Hypothalamus (tissue), 51 donors: ENCODE measurements at places on chromosomes 7 and 10.
A peak's percentile ranks its signal among the peaks of the same experiment; 100 is the strongest.

- DNase-seq = no peak
These were observed 10.2 kb downstream of the CLIP2 start for GRCh38 chr7:74299401-74299800.

DNA sequence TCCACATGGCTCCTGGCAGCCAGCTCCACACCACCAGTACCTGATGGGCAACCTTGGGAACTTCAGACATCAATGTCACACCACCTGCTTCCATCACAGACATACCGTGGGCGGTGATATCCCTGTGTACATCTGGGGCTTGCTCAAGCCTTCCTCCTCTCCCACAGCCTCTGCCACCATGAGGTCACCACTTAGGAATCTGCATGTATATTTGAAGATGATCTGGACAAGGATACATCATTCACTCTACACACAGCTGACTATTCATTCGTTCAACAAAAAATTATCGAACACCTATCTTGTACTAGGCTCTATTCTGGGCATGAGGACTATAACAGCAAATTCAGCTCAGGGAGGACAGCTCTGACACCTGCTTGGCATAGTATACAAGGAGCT, 6.8 kb downstream of the DLG5 start:
- no peak for DNase-seq

DNA sequence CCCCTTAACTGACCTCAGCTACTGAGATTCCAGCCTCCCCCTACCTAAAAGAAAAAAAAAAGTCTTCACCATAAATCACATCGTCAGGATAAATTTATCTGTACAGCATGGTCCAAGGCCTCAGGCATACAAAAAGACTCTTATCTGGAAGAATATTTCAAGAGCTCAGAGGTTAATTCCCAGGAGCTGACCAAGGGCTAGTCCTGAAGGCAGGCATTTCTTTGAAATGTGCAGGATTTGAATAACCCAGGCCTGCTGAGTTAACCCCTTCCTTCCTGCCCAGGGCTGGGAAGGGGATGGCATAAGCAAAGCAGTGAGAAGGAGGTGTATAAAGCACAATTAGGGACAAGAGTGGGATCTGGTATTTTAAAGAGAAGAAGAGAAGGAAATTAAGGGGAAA, 111.2 kb downstream of the RNLS start:
- no peak for DNase-seq

- DNase-seq = no peak
These were observed 328.6 kb upstream of the HGF start for GRCh38 chr7:82098414-82098813.

GRCh38 chr10:77187376-77187999, 450.1 kb downstream of the KCNMA1 start:
- no peak for DNase-seq

GRCh38 chr10:125062914-125063230, 97.5 kb downstream of the CTBP2 start:
- DNase-seq = peak; percentile 12

DNA sequence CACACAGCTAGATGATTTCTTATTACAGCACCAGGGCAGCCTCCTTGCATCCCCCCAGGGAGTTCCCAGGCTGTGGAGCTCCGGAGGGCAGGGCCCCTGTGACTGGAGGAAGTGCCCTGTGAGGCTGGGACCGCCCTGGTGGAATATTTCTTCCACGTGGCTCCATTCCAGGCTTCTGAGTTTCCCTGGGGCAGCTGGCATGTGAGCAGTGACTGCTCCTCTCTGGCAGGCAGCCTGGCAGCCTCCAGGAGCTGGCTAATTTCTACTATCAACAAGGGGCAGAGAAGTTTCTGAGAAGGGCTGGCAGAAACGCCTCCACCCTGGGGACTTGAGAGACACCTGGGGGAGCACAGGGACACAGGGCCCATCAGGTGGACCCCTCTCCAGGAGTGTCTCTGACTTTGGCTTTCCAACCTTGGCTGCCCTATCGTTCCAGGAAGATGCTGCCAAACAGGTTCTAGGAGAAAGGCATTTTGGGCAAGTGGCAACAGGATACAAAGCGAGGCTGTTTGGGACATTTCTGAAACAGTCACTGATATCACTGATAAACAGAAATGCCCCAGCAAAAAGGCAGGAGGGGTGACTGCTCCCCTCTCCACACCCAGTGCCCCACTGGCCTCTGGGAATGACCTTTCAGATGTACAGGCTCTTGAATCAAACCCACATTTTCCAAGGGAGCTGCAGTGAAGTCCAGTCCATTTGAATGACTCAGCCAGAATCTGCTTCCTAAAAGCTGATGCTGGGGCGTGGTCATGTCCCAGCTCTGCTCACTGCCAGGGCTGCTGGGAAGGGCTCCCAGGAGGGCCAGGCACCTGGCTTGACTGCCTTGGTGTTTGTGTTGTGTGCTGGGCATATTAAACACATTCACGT, 16.1 kb downstream of the MYOF start:
- no peak for DNase-seq

GRCh38 chr7:42457663-42458062, 220.7 kb upstream of the GLI3 start:
- DNase-seq = no peak

- no peak for DNase-seq
These were observed 139.9 kb downstream of the ARL4A start for GRCh38 chr7:12827219-12827821.

DNA sequence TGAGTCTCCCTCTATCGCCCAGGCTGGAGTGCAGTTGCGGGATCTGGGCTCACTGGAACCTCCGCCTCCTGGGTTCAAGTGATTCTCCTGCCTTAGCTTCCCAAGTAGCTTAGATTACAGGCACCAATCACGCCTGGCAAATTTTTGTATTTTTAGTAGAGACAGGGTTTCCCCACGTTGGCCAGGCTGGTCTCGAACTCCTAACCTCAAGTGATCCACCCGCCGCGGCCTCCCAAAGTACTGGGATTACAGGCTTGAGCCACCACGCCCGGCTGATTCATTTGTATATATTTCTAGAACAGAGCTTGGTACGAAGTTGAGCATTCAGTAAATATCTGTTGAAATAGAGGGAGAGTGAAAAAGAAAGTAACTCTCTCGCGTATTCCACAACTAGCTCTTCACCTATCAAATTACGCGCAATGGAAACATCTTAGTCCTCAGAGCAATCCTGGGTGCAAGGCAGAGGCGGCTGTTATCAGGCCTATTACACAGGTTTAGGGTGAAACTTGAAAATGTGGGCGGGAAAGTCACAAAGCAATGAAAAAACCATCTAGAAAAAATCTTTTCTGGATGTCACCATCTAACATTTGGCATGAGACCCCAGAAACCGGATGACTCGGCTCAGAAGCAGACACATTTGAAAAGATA, 707 bp upstream of the GHITM start:
- DNase-seq = no peak

GRCh38 chr7:49001610-49002033, 77.3 kb downstream of the CDC14C start:
- DNase-seq = no peak

DNA sequence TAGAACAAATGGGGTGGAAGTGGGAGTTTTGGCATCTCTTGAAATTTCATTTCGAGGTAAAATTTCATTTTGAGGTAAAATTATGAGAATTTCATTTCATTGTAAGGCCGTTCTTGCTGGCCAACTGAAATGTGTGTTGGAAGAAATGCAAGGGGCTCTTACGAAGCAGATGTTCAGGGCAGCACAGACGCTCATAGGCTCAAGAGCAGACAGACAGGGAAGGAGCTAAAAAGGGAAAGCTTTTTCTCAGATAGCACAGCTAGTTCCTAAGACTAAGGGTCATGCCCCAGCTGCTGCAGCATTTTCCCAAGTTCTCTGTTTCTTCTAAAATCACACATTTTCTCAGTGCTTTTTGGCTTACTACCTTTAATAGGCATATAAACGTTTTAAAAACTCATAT, 65.1 kb upstream of the SFMBT2 start:
- no peak for DNase-seq

- DNase-seq = no peak
These were observed 74.2 kb downstream of the FAS start for GRCh38 chr10:89064748-89065147.

GRCh38 chr7:117718116-117718835, 155.0 kb downstream of the CTTNBP2 start:
- no peak for DNase-seq

DNA sequence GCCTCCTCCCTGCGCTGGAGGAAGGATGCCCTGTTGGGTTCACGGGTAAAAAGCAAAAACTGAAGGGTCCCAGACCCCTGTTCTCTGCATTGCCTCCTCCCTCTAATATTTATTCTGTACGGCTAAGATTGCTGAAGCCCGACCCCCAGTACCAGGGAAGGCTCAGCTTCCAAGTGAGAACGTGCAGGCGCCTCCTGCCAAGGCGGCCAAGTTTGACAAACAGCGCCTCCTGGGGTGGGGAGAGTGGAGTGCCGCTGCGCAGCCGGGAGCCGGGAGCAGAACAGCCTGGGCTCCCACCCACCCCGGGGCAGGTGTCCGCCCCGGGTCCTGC, 4.7 kb upstream of the EBF3 start:
- DNase-seq = no peak

DNA sequence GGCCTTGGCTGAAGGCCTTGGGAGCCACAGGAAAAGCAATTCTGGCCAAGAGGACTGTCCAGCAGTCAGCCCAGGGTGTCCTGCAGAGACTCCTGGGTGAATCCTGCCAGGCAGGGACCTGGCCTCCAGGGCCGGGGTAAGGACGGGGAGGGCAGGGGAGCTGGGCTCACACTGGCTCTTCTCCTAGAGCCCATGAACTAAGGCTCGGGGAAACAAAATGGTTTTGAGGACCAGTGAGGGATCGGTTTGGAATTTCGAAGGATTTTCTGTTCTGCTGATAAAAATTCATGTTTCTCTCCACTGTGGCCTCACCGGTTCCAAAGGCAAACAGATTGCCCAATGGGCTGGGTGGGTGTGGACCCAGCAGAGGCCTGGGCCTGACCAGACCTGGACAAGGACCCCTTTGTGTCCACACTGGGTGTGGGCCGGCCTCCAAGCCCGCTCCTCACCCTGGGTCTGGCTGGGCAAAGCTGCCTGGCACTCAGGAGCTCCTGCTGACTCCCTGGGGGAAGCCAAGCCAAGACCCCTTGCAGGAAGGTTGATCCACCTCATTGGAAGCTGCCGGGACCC, 27.3 kb downstream of the FAM20C start:
- no peak for DNase-seq

- DNase-seq = no peak
These were observed 5.2 kb downstream of the ANKRD1 start for GRCh38 chr10:90915766-90916075.

- DNase-seq = no peak
These were observed 592 bp upstream of the PIK3CG start for GRCh38 chr7:106864298-106865081.

GRCh38 chr10:104037261-104037951, 48.3 kb downstream of the COL17A1 start:
- no peak for DNase-seq

DNA sequence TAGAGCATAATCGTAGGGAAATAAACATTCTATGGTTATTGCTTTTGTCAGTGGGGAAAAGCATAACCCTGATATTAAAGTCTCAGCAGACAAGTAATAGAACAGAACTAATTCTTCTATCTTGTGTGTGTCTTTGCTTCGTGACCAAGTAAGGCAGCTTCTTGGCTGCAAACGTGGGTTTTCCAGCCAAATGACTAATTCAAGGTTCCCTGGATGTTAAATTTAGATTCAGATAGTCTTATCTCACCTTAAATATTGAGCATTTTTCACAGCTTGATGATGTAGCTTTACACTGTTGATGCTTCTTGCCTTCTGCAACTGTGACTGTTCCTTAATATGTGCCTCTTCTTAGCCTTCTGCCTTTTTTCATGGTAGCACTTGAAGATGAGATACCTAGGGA, 113.0 kb downstream of the EXOC4 start:
- no peak for DNase-seq

DNA sequence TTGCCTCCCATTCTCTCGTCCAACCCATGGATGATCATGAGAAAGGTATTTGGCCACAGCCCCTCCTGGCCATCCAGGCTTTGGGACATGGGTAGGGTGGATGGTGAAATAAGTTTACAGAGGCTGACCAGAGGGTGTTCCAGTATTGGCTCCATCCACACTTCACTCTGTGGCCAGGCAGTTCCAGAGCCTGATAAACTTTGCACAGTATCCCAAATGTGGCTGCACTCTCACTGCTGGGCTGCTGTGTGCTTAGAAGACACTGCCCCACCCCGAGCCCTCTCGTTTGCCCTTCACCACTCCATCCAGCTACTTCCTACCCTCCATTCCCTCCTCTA, 72.0 kb upstream of the ZMIZ1 start:
- no peak for DNase-seq
